Endothelial cell of umbilical vein (primary cell): ENCODE measurements at places on chromosomes 3 and 15. TPM values are rescaled to one million over a fixed set of nuclear protein-coding genes. Genes with fewer than 3 reads are reported as not detected.

The SPINK8 gene
- not detected in 2 replicates for total RNA-seq

The SLC9C1 gene
- 0.09 TPM in 1 of 2 replicates, not detected in the other for total RNA-seq

The NEK10 gene
- 4.6 and 5.0 TPM in 2 replicates for total RNA-seq

- no peak for DNase-seq
- no peaks in the 10 kb centered on the region for H3K36me3 ChIP-seq
- H3K27me3 ChIP-seq, result peaks cover 99% of the 10 kb centered on the region
These were observed at the start of gene FOXB1 for GRCh38 chr15:60004009-60004845. Gene FOXB1, plus strand, starts transcription at chr15:60004311. Its CDS starts 653 bp downstream, at chr15:60004964.

GRCh38 chr3:169310184-169310939 lies 353.1 kb downstream of the MECOM start:
- no peak overlapping the region for H3K27ac ChIP-seq
- H3K36me3 ChIP-seq, result no peaks in the 10 kb centered on the region
- H3K27me3 ChIP-seq, result no peaks in the 10 kb centered on the region
- H3K4me3 ChIP-seq, result no peak overlapping the region

DNA sequence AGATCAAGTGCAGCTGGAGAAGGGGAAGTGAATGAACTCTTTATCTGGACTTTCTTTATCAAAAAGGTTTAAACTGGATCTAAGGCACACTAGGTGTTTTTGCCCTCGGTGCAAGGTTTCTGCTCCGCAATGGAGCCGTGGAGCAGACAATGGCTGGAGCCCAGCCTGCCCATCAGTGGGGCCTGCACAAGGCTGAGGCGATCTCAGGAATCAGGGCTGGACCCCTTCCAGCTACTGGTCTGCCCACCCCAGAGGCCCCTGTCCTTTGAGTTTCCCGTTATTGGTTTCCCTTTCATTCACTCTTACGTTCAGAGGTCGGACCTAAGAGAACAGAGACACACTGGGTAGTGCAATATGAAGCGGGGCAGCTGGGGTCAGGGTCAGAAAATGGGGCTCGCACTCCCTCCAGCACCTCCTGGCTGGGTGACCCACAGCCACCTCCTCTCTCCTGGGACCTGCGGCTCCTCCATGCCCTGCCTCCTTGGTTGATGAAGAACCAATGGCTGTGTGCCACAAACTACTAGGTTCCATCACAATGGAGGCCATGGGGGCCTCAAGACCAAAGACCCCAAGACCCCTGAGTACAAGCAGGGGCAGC lies 164.6 kb downstream of the CHSY1 start:
- DNase-seq, result no peak
- peaks cover 17% of the 10 kb centered on the region for H3K4me1 ChIP-seq
- no peak overlapping the region for H3K4me3 ChIP-seq
- no peak overlapping the region for H3K27ac ChIP-seq
- H3K27me3 ChIP-seq, result no peaks in the 10 kb centered on the region
